DND-41 (cell line): ENCODE measurements at places on chromosomes 16 and 17.

- DNase-seq = no peak
These were observed 996 bp upstream of the CPNE2 start for GRCh38 chr16:57091200-57091974.

DNA sequence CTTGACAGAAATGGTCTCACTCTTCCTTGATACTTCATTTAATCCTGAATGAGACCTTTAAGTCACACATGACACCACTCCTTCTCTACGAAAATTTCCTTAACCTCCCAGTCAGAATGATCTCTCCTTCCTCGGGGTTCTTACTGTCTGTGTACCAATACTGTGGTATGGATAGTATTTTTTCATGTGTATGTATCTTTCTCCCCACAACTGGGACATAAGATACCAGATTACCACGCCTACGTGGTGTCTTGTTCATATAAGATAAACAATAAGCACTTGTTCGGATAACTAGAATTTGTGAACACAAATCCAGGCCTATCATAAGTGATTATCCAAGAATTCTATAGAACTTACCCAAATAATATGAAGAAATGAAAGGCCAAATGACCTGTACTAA is 11.3 kb downstream of the NUP88 start:
- DNase-seq = no peak

DNA sequence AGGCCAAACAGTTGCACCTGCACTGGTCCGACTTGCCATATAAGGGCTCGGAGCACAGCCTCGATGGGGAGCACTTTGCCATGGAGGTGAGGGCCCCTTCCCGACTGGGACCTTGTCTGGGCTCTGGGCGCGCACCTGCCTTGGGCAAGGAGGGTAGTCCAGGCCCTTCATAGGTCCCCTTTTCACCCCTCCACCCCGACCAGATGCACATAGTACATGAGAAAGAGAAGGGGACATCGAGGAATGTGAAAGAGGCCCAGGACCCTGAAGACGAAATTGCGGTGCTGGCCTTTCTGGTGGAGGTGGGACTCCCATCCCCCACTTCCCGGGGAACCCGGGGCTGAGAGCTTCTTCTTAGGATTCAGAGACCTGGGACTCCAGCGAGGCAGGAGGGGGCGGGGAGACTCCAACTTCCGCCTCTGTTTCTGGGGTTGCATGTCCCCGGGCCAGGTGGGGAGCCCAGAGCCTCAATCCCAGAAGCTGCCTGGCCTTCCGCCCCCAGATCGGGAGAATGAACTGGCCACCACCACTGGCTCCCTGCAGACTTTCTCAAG is 7.8 kb downstream of the CA4 start:
- DNase-seq = no peak

DNA sequence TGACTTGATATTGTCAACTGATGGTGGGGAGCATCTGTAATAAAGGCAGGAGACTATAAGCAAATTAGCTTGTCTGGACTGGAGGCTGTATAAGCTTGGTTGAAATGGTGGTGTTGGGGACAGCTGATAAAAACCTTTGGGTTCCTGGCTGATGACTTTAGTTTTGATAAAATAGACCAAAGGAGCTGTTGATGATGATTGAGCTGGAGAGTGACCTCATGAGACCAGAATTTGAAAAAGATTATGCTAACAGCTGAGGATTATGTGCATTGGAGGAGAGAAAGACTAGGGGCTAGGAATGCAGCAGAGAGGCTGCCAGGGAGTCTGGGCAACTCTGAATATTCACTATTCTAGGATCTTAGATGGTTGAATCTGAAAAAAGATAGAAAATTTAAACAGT is 8.7 kb upstream of the CDC27 start:
- no peak for DNase-seq

DNA sequence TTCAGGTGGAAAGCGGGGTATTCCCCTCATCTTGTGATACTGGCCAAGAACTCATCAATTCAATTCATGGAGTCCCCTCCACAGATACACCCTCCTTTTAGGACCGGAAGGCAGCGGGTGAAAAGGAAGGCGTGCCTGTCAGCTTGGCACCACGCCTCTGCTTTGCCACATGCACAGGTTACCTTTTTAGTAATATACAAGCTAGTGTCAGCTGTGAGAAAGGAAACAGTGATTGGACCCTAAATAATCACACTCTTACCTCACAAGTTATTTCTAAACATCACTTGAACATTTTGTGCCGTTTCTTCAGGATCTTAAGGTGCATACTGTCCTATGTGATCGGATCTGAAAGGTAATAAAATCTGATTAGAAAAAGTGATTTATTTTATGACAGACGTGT is 15.7 kb downstream of the ZDHHC7 start:
- no peak for DNase-seq

DNA sequence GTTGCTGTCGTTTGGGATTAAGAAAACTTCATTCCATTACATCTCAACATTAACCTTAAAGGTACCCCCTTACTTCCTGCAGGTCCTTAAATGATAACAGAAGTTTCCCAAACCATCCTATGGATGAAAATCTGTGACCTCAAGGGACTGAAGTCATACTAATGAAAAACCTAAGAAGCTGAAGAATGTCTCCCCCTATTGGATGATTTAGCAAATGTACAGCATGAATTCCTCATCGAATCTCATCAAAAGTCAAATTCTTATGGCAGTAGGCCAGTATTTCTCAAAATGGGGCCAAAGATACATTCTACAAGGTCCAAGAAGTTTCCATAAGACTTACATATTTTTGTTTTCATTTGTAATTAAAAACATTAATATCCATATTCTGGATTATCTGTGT is 13.5 kb downstream of the SCO1 start:
- no peak for DNase-seq

GRCh38 chr16:57826706-57827625 is 24.7 kb upstream of the KIFC3 start:
- no peak for DNase-seq

GRCh38 chr16:60651346-60651745 is 1384.9 kb downstream of the CDH8 start:
- no peak for DNase-seq
